Osteocyte (in vitro differentiated cells): ENCODE measurements at places on chromosomes 11 and 22. TPM values are rescaled to one million over a fixed set of nuclear protein-coding genes. Genes with fewer than 3 reads are reported as not detected.
A peak's percentile ranks its signal among the peaks of the same experiment; 100 is the strongest.

Gene BCO2
- total RNA-seq, result 1.4 and 1.5 TPM in 2 replicates

Gene IRAG1
- 22.2 and 24.0 TPM in 2 replicates for total RNA-seq

Gene ST14
- total RNA-seq, result not detected in 2 replicates

Gene SYCE3
- total RNA-seq, result not detected in 2 replicates

Gene CCDC89
- not detected in 2 replicates for total RNA-seq

Gene APOL3
- total RNA-seq, result 10.1 and 10.8 TPM in 2 replicates

Gene LMNTD2
- total RNA-seq, result 6.0 and 6.4 TPM in 2 replicates

Gene PYGM
- 0.73 and 0.84 TPM in 2 replicates for total RNA-seq

Gene C11orf97
- total RNA-seq, result not detected in 2 replicates

Gene RFPL3
- not detected in 2 replicates for total RNA-seq

Gene OR4A15
- total RNA-seq, result not detected in 2 replicates

Gene VWA5A
- 10.0 and 10.5 TPM in 2 replicates for total RNA-seq

Gene PHETA2
- total RNA-seq, result not detected in 2 replicates

GRCh38 chr11:15569305-15570025 lies 454.7 kb downstream of the INSC start:
- no peak overlapping the region for H3K27ac ChIP-seq
- H3K4me3 ChIP-seq, result no peak overlapping the region
- no peaks in the 10 kb centered on the region for H3K36me3 ChIP-seq
- DNase-seq, result no peak
- no peaks in the 10 kb centered on the region for H3K4me1 ChIP-seq

DNA sequence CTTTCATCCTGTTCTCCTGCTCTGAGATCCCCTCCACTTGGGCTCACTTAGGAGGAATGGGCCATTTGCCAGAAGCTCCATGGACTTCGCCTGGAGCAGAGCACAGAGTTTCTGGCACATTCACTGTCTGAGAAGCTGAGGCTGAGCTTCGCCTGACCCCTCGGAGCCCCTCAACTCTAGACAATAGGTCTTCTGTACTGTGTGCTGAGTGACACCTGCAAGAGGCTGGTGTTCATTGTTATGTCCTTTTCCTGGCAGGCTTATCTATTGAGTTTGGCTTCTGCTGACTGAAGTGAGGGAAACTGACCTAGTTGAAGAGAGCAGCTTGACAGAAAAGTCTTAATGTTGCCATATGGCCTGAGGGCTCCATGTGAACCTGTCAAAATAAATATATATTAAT lies 124.3 kb downstream of the EHF start:
- no peak overlapping the region for H3K27ac ChIP-seq
- H3K27me3 ChIP-seq, result peaks cover 3% of the 10 kb centered on the region
- H3K36me3 ChIP-seq, result peaks cover 10% of the 10 kb centered on the region
- no peak for DNase-seq

DNA sequence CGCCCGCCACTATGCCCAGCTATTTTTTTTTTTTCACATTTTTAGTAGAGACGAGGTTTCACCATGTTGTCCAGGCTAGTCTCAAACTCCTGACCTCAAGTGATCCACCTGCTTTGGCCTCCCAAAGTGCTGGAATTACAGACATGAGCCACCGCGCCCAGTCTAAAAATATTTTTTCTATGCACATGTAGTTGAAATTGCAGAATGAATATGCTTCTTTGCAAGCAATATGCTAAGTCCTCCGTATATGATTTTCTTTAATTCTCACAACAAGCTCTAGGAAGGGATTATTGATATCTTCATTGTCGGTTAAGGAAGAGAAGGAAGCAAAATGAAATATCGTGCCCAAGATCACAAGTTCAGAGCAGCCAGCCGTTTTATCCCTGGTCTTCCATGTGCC lies 30.1 kb upstream of the SYT13 start:
- no peak overlapping the region for H3K27ac ChIP-seq
- H3K36me3 ChIP-seq, result no peaks in the 10 kb centered on the region
- H3K4me3 ChIP-seq, result no peak overlapping the region
- H3K4me1 ChIP-seq, result no peaks in the 10 kb centered on the region
- DNase-seq, result no peak

- no peak for DNase-seq
- H3K27ac ChIP-seq, result no peak overlapping the region
- no peaks in the 10 kb centered on the region for H3K4me1 ChIP-seq
- H3K36me3 ChIP-seq, result no peaks in the 10 kb centered on the region
- no peaks in the 10 kb centered on the region for H3K27me3 ChIP-seq
These were observed 46.6 kb upstream of the SMIM38 start for GRCh38 chr11:69109101-69109500.

GRCh38 chr11:110587972-110588371 lies 124.3 kb downstream of the ARHGAP20 start:
- no peak overlapping the region for H3K4me3 ChIP-seq
- DNase-seq, result no peak
- no peaks in the 10 kb centered on the region for H3K4me1 ChIP-seq
- no peaks in the 10 kb centered on the region for H3K27me3 ChIP-seq

- peaks cover 39% of the 10 kb centered on the region for H3K4me1 ChIP-seq
- peak; percentile 88 for DNase-seq
- H3K27ac ChIP-seq, result peak overlapping the region; percentile 100
- H3K27me3 ChIP-seq, result no peaks in the 10 kb centered on the region
- peaks cover 6% of the 10 kb centered on the region for H3K36me3 ChIP-seq
These were observed 552 bp downstream of the RIN1 start for GRCh38 chr11:66335531-66336233.

DNA sequence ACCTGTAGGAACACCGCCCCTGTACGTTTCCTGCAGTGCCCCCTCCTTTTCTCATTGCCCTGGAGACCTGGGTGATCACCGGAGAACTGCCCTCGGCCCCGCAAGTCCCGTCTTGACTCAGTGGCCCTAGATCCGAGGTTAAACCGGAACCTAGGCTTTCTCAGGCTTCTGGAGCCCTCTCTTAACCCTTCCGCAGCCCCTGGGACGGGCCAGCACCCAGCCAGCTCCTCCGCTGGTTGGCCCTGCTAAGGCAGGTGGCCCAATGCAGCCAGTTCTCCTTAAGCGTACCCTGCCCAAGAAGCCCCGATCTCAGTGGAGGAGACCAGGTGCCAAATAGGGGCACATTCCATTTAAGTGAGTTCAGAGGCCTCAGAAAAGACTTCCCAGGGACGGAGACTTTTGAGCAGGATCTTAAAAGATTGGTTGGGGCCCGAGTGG lies 776 bp downstream of the NLRX1 start:
- H3K27ac ChIP-seq, result peak overlapping the region; percentile 76
- peaks cover 6% of the 10 kb centered on the region for H3K4me1 ChIP-seq
- DNase-seq, result no peak
- no peaks in the 10 kb centered on the region for H3K27me3 ChIP-seq

DNA sequence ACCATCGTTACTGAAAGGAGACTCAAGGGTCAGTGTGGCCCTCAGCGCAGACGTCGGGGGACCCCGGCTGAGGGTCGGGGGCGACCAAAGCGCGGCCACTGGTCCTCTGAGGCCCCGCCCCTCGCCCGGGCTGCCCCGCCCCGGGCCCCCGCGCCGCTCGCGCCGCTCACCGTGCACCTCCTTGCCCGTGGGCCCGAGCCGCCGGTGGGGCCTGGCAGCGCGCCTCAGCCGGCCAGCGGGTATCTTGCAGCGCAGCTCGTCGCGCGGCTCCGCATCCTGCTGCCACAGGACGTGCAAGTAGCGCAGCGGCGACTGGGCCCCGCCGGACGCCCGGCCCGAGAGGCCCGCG lies 419 bp downstream of the ANKRD54 start:
- peaks cover 5% of the 10 kb centered on the region for H3K36me3 ChIP-seq
- H3K4me3 ChIP-seq, result peak overlapping the region; percentile 81
- peak overlapping the region; percentile 85 for H3K27ac ChIP-seq
- H3K4me1 ChIP-seq, result peaks cover 26% of the 10 kb centered on the region
- no peaks in the 10 kb centered on the region for H3K27me3 ChIP-seq
- no peak for DNase-seq

DNA sequence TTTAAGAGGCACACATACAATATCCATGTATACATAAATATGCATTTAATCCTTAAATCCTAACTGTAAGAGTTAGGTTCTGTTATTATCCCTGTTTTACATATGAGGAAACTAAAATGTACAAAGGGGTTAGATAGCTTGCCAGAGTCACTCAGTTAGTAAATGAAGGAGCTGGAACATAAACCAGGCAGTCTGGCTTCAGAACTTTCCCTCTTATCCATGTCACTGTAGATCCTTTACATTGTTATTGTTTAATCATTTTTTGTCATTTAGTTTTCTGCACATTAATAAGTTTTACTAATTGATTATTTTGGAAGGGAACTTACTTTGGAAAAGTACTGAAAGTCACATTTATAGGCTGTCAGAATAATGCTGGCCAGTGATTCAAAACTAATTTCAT lies 282.4 kb downstream of the TMEM135 start:
- no peak overlapping the region for H3K27ac ChIP-seq
- peaks cover 31% of the 10 kb centered on the region for H3K36me3 ChIP-seq
- DNase-seq, result no peak
- no peaks in the 10 kb centered on the region for H3K27me3 ChIP-seq
- H3K4me3 ChIP-seq, result no peak overlapping the region
- H3K4me1 ChIP-seq, result peaks cover 3% of the 10 kb centered on the region

DNA sequence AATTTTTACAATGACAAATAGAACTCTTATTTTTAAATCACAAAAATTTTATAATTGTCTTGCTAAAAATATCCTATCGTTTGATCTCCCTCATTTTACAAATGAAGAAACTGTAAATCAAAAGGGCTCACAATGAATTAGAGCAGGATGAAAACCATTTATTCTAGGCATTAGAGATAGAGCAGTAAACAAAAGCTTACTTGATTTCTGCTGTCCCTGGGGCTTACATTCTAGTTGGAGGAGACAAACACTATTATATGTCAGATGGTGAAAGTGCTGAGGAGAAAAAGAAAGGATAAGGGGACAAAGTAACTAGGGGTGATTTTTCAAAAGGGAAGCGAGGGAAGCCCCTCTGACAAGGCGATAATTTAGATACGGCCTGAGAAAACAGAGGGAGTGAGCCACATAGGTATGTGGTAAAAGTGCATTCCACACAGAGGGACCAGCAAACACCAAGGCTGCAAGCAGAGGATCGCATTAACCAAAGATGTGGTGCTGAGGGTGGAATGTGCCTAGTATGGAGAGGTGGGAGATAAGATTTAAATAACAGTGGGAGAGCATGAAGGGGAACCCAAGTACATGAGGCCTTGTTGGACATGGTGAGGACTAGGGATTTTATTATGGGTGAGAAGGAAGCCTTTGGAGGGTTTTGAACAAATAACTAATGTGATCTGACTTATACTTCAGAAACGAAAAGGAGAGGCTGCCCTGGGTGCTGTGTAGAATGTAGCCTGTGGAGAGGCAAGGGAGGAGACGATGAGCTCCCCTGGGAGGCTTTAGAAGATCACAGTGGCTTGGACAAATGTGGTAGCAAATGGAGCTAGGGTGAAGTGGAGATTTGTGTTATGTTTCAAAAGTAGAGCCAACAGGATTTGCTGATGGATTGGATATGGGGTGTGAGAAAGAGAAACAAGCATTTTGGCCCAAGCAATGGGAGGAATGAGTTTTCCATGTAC lies 62.1 kb downstream of the PDHX start:
- DNase-seq, result no peak
- H3K36me3 ChIP-seq, result peaks cover 35% of the 10 kb centered on the region
- no peaks in the 10 kb centered on the region for H3K27me3 ChIP-seq
- H3K27ac ChIP-seq, result peak overlapping the region; percentile 79

GRCh38 chr22:34620832-34621231 lies 445.1 kb upstream of the ISX start:
- no peaks in the 10 kb centered on the region for H3K4me1 ChIP-seq
- H3K27me3 ChIP-seq, result no peaks in the 10 kb centered on the region
- H3K4me3 ChIP-seq, result no peak overlapping the region
- no peak overlapping the region for H3K27ac ChIP-seq
- H3K36me3 ChIP-seq, result no peaks in the 10 kb centered on the region

DNA sequence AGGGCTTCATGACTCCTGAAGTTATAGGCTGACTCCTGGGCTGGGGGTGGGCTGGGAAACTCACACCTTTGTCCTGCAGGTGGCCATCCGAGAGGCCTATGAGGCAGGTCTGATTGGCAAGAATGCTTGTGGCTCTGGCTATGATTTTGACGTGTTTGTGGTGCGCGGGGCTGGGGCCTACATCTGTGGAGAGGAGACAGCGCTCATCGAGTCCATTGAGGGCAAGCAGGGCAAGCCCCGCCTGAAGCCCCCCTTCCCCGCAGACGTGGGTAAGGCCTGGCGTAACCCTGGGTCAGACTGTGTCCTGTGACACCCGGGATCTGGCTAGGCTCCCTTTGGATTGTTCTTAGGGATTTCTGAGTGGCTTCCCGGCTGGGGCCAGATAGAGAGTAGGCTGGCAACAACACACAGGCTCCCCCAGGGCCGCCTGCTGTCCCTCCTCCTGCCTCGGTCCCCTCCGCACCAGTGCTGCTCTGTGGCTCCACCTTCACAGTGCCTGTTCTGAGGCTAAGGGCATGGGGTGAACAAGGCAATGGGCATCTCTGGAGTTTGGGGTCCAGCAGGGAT lies 3.6 kb downstream of the NDUFV1 start:
- H3K36me3 ChIP-seq, result peaks cover 11% of the 10 kb centered on the region
- H3K4me1 ChIP-seq, result peaks cover 12% of the 10 kb centered on the region
- DNase-seq, result no peak
- H3K27me3 ChIP-seq, result no peaks in the 10 kb centered on the region

GRCh38 chr11:44321059-44321458 lies 11.1 kb upstream of the ALX4 start:
- H3K4me1 ChIP-seq, result peaks cover 20% of the 10 kb centered on the region
- no peak overlapping the region for H3K27ac ChIP-seq
- DNase-seq, result no peak
- peaks cover 93% of the 10 kb centered on the region for H3K27me3 ChIP-seq
- H3K4me3 ChIP-seq, result no peak overlapping the region
- no peaks in the 10 kb centered on the region for H3K36me3 ChIP-seq

GRCh38 chr22:41354979-41355378 lies 26.8 kb upstream of the TEF start:
- H3K4me3 ChIP-seq, result no peak overlapping the region
- H3K4me1 ChIP-seq, result peaks cover 13% of the 10 kb centered on the region
- no peak for DNase-seq
- no peak overlapping the region for H3K27ac ChIP-seq
- H3K27me3 ChIP-seq, result no peaks in the 10 kb centered on the region

DNA sequence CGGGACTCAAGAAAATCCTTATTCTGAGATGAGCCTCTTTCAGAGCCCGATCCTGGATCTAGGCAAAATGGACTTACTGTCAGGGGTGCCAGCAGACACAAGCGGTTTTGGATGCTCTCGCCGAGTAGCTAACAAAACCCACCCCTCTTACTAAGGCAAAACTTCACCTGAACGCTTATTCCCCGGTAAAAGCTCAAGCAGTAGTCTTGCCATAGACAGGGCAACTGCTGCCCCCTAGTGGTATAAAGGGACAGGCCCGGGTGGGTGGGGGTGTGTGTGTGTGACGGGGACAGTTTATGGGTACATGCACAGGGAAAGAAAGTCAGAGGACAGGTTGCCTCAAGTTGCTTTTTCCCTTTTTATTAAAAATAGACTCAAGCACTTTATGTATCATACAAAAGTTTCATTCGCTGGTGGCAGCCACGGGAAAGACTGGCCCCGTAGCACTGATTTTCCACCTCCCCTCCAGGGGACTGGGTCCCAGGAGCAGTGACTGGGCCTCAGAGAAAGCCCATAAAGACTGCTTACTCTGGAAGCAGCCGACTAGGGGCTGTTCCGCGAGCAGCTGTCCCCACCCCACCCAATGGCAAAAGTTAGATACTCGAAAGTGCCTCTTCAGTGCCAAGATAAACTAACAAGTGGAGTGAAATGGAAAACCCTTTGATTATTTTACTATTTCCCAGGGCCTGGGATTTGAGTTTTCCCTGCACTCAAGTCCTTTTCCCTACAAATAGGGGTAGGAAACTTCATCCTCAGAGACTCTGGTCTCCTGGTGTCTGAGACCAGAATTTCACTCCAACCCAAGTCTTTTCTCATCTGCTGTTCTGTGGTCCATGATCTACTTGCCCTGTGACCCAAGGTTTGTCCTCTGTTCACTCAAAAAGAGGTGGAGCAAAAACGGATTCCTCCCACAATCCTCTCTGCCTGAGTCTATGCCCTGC lies 4.7 kb downstream of the YPEL4 start:
- H3K4me3 ChIP-seq, result no peak overlapping the region
- H3K27ac ChIP-seq, result no peak overlapping the region
- peak; percentile 93 for DNase-seq
- H3K27me3 ChIP-seq, result peaks cover 53% of the 10 kb centered on the region
- H3K36me3 ChIP-seq, result no peaks in the 10 kb centered on the region
